HS-27A (cell line): ENCODE measurements at places on chromosomes 2 and 18.

GRCh38 chr2:65300134-65300760 lies 72.6 kb downstream of the ACTR2 start:
- DNase-seq, result peak; percentile 38

GRCh38 chr2:30984148-30984547 lies 154.1 kb downstream of the GALNT14 start:
- no peak for DNase-seq

DNA sequence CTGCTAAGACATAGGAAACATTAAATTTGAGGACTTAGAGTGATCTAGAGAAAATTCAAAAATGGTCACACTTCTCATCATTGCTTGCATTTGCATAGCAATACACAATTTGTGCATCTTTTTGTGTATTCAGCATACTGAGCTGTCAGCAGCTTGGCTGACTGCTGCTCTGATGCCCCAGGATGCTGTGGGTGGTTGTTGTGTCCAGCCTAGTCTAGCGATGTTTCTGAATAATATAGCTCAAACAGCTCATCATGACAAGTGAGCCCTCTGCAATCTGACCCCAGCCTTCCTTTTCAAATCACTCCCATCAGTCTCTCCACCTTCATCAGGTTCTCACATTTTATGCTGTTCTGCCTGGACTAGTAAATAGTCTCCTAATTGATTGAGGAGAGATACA lies 483.7 kb upstream of the SPHKAP start:
- no peak for DNase-seq

- no peak for DNase-seq
Measured at GRCh38 chr2:231163011-231163410, 35.4 kb upstream of the ARMC9 start.

DNA sequence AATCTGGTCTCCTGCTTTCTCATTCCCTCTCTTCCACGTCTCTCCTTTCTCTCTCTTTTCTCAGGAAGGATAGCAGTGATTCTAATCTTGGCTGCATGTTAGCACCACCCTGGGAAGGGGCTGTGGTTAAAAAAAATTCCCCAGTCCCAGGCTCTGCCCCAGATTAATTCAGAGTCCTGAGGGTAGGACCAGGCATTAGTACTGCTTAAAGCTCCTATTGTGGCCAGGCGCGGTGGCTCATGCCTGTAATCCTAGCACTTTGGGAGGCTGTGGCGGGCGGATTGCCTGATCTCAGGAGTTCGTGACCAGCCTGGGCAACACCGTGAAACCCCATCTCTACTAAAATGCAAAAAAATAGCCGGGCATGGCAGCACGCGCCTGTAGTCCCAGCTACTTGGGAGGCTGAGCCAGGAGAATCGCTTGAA lies 35.4 kb upstream of the EML4 start:
- DNase-seq, result no peak

GRCh38 chr18:62989195-62989594 lies 273.9 kb downstream of the PHLPP1 start:
- DNase-seq, result no peak

- DNase-seq, result no peak
Measured at GRCh38 chr2:213010106-213010779, 141.2 kb downstream of the IKZF2 start.

DNA sequence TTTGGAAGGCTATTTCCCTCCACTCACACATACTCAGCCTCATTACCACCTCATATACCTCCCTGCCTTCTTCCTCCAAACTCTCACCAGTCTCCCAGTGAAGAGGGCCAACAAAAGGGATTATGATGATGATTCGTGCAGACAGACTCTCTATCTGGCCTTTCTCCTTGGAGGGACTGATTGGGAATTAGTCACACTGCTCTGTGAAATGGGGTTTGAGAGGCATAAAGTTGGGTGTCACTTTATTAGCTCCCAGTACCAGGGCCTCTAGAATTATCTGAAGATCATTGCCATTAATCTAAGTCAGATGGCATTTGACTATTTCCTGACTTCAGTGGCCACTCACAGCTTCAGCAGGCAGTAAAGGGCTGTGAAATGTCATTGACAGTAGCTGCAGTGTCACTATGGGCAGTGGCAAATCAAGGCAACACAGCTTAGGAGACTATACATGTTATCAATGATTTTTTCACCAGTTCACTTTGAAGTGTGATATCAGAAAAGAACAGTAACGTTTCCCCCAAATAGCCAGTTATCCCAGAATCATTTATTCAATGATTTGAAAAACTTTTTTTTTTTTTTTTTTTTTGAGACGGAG lies 17.4 kb downstream of the CNRIP1 start:
- no peak for DNase-seq

- no peak for DNase-seq
Measured at GRCh38 chr18:24544949-24545348, 84.5 kb downstream of the HRH4 start.

- DNase-seq, result no peak
Measured at GRCh38 chr2:229818230-229818629, 103.6 kb downstream of the TRIP12 start.

GRCh38 chr2:62197011-62197924 lies 1.4 kb downstream of the B3GNT2 start:
- no peak for DNase-seq

- no peak for DNase-seq
Measured at GRCh38 chr2:171882089-171882769, 11.8 kb downstream of the SLC25A12 start.

GRCh38 chr2:233994151-233994550 lies 56.4 kb upstream of the SPP2 start:
- no peak for DNase-seq

- no peak for DNase-seq
Measured at GRCh38 chr2:119196301-119197125, 27.1 kb upstream of the STEAP3 start.

DNA sequence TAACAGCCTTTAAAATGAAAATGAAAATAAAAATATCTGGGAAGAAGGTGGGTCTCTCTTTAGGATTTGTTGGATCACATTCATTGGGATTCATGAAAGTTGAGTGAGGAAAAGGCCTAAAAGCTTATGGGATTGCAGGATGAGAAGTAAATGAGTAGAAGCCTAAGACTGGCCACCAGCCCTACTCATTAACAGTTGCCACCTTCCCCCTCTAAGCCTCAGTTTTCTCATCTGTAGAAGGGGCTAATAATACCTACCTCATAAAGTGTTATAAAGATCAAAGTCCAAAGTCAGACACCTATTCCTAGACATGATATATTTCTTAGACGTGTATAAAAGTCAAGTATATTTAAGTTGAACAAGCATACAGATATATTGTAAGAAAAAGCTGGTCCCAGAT lies 23.8 kb downstream of the RDH14 start:
- no peak for DNase-seq

- DNase-seq, result no peak
Measured at GRCh38 chr2:209726311-209726710, 45.3 kb upstream of the UNC80 start.

DNA sequence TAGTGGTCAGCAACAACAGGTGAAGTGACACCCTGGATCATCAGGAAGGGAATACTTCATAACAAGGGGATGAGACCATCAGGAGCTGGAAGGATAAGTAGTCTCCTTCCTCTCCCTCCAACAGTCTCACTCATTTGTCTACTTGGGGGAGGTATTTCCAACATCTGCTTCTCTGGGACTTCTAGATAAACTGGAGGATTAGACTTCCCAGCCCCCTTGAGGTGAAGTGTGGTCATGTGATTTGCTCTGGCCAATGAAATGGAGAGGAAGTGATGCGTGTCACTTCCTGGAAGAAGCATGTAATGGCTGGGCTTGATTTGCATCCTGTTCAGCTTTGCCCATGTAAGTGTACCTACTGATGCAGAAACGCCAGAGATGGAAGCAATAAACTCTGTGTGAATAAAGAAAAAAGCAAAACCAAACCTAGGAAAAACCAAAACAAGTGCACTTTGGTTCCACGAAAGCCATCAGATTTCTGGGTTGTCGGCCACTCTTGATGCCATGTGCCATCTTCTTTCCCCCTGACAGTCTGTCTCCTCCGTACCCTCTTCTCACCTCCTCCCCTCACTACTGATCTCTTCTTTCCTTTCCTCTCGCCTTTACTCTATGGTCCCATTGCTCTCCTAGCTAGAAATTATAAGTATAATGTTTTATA lies 76.1 kb upstream of the DNMT3A start:
- DNase-seq, result no peak

GRCh38 chr2:199847181-199847864 lies 3.7 kb downstream of the FTCDNL1 start:
- no peak for DNase-seq

- no peak for DNase-seq
Measured at GRCh38 chr18:24669015-24669414, 208.6 kb downstream of the HRH4 start.

- no peak for DNase-seq
Measured at GRCh38 chr18:69882965-69883668, 64.6 kb downstream of the CD226 start.
